ENCODE measurements at places on chromosomes 1 and 21. TPM values are rescaled to one million over a fixed set of nuclear protein-coding genes. Genes with fewer than 3 reads are reported as not detected.

TENT5C gene
- polyA plus RNA-seq: 2.3 TPM

CHODL gene
- 1.4 TPM for polyA plus RNA-seq

CD5L gene
- 0.08 TPM for polyA plus RNA-seq

RAB13 gene
- 192 TPM for polyA plus RNA-seq

TSSK3 gene
- polyA plus RNA-seq: 0.73 TPM

LRRN2 gene
- 1.8 TPM for polyA plus RNA-seq

Data from urinary bladder (tissue), 4 donors.